ENCODE measurements at places on chromosomes 12 and 14.

GRCh38 chr14:30002859-30003258 is 75.2 kb upstream of the PRKD1 start:
- DNase-seq: no peak

DNA sequence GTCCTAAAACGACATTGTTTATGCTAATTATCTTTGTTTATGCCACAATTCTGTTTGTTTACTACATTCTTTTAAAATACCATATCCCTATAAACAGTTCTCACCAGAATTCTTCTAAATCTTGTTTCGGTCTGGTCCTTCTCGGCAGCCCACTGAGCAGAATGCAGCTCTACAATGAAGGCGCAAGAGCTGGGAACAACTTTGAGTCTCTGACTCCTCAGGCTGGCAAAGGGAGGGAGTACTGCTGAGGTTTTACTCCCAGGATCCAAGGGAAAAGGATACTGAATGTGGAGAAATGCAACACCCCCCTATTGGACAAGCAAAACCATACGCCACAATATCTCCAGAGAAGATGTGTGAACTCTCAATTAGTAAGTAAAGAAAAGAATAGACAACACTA is 5.4 kb downstream of the SOX5 start:
- DNase-seq: no peak

DNA sequence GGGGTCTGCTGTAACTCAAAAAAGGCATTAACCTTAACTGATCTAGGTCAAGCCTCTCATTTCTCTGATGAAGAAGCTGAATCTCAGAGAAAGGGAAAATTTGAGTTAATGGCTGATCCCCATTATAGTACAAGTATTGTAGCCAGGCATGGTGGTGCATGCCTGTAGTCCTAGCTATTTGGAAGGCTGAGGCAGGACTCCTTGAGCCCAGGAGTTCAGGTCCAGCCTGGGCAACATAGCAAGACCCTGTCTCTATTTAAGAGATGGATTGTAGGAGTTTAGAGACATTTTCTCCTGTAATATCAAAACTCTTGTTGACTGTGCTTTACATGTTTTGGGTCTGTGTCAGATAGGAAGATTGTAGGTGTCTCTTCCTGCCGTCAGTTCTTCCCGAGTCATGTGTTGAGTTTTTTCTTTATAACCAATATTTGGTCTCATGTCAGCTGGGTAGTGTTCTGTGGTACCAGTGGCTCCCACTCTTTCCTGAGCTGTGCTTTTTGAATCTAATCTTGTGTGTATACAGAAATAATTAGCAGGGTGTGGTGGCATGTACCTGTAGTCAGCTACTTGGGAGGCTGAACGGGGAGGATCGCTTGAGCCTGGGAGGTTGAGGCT is 8.6 kb downstream of the COPZ1 start:
- no peak for DNase-seq

DNA sequence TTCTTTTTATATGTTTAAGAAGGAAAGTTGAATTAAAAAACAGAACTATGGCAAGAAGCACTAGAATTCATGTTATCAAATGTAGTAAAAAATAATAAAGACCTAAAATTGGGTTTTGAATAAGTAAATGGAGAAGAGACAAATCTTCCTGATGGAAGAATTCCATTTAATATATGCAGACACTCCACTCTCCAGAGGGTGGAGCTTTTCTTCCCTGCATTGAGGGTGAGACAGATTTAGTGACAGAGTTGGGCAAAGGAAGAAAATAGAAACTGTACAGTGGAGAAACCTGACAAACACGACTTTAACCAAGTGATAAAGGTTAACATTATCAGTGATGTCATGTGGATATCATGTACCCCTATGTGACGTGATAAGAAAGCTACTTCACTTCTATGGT is 217.6 kb downstream of the PRKD1 start:
- no peak for DNase-seq

DNA sequence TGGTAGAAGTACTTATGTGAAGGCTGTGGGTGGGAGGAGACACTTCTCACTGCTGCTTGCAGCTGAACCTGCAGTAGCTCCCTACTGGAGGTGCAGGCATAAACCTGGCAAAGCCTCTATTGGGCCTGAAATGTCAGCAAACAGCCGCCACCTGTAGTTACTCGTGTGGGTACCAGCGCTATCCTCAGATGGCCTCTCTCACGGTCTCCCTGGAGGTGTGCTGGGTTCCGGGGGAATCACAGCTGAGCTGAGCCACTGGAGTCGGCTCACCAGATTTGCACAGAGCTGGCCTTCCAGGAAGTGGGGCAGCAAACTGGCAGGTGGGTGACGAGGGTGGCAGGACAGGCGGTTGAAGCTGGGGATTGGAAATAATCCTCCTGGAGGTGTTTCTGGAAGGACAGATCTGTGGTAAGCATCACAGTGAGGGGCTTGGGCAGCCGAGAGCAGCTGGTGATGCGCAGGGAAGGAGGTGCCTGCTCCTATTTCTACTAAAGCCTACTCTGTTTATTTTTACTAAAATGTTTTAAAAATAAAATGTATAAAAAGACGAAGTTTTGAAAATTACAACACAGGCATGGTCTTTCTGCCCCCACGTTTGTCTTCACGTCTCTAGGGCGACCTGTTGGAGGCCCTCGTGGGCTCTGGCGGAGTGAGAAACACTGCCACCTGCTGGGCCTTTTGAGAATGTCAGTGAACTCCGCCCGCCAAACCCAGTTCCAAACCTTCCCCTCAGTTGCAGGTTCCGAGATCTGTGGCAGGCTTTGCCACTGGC is 67.8 kb upstream of the PLEKHG3 start:
- peak; percentile 54 for DNase-seq

DNA sequence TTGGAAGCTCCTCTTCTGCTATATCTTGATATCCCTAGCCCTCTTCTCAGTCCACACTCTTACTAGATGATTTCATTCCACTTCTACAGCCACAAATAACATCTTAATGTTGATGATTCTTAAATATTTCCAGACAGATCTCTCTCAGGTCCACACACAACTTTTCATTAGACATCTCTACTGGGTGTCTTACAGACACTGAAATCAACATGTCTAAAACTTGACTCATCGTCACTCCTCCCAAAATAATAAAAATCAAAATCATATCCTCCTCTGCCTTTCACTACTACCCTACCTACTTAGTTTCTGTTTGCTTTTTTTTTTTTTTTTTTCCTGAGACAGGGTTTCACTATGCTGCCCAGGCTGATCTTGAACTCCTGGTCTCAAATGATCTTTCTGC is 11.9 kb downstream of the PRDM4 start:
- DNase-seq: no peak

DNA sequence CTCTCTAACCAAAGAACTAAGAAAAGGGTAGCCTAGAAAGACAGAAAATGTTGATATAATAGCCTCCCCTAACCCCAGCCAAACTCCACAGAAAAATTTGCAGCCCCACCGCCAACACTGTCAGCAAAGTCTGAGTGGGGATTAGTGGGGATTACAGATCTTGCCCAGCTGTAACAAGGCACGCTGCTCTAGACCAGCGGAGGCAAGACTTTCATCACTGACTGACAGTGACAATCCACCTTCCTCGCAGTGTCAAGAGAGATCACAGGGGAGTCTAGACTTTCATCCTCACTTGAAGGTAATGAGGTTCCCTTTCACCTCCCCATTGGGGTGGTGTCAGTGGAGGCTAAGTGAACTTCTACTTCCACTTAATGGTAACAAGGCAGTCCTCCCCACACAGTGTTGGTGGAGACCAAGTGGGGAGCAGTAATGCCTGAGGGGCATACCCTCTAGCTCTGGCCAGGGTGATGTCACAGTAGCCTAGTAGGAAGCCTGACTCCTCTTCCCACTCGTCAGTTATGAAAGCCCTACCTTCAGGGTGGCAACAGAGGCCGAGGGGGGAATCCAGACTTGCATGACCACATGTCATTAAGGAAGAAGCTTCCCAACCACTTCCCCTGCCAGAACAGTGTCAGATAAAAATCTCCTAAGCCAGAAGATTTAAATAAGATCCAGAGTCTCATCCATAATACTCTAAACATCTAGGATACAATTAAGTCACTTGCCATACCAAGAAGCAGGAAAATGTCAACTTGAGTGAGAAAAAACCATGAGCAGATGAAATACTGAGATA is 91.7 kb upstream of the RASSF8 start:
- no peak for DNase-seq

- DNase-seq: no peak
These were observed 293.0 kb upstream of the NAV3 start for GRCh38 chr12:77537663-77538062.

GRCh38 chr14:43306053-43306452 is 1201.0 kb downstream of the FSCB start:
- no peak for DNase-seq

DNA sequence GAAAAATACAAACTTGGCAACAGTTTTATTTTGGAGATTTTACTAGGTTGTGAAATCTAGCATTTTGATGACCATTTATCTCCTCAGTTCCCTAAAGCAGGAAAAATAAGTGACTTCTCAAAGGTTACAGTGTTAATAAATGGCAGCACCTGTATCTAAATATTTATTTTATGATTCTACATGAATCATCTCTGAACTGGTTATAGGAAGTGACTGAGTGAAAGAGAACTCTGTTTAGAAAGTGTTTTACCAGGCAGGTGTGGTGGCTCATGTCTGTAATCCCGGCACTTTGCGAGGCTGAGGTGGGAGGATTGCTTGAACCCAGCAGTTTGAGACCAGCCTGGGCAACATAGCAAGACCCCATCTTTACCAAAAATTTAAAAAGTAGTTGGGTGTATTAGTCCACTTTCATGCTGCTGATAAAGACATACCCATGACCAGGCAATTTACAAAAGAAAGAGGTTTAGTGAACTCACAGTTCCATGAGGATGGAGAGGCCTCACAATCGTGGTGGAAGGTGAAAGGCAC is 26.3 kb downstream of the MIPOL1 start:
- no peak for DNase-seq

- DNase-seq: peak; percentile 30
These were observed at the start of gene JDP2 for GRCh38 chr14:75427482-75428229. JDP2 (plus strand) TSS chr14:75428022; CDS start chr14:75437921, 9,899 bp downstream.

GRCh38 chr12:12518464-12518845 is 44.2 kb downstream of the DUSP16 start:
- DNase-seq: no peak

DNA sequence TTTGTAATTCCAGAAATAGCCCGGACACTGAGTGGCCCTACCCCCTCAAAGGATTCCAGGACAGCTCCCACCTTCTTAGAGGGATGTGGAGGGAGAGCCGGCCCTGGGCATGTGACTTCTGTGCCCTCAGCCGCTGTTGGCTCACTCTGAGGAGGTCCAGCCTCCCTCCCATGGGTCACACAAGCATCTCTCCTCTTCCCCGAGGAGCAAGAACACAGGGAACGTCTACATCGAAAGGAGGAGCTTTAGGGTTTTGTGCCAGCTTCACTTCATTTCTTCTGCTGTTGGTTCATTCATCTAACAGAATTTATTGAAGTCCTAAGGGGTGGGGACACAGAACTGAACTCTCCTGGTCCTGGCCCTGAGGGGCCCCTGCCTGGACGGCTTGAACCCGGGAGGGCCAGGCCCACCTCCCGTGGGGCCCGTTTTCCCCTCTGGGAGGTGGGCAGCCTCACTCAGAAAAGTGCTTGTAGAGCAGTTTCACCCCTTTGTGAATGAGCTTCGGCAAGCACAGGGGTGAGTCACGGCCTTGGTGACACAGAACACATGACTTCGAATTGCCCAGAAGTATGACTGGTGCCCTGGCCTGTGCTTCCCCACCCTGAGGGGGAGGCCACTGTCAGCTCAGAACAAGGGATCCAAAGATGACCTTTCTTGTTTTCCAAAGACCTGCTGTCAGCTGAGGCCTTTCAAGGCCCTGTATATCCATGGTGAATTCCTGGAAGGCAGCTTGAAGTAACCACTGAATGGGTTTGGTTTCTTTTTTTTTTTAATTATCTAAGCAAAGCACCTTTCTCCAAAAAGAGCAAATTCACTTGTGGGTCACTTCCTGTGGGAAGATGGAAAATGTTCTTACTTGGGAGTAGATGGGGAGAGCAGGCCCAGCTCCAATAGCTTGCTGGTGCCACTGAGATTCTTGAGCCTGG is 39.2 kb downstream of the NFKBIA start:
- peak; percentile 67 for DNase-seq

- DNase-seq: no peak
These were observed 204.2 kb upstream of the PLXNC1 start for GRCh38 chr12:93944201-93944600.

DNA sequence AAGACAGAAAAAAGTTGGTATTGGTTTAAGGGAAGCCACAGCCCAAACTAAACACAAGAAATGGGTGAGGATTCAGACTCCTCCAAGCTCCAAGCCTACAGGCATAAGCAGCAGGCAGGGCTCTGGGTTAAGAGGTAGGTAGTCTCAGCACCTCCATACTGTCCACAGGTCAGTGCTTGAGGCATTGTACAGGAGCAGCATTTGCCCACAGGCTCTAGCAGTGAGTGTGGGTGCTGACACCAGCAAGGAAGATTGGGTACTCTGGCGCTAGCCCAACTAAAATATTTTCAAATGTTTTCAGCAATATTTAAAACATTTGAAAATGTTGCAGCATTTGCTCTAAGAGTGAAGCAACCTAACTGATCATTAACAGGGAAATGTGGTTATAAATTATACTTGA is 33.1 kb downstream of the FERMT2 start:
- DNase-seq: no peak

DNA sequence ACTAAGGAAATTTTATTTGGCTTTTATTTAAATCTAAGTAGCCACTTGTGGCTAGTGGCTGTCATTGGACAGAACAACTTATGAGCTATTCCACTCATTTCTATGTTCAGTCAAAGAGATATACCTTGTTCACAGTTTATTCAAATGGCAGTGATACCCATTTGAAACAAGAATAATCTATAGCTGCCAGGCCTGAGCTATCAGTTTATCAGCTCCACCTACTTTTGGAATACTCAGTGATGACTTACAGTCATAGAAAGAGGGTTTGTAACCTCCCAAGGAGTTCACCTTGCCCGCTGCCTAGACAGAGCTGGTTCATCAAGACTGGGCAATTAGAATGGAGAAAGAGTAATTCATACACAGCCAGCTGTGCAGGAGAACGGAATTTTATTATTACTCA is 4.5 kb upstream of the ABHD4 start:
- DNase-seq: no peak

GRCh38 chr14:93648440-93649168 is 139.7 kb downstream of the PRIMA1 start:
- peak; percentile 4 for DNase-seq

- DNase-seq: no peak
These were observed 165.5 kb downstream of the PTPN11 start for GRCh38 chr12:112584266-112584722.

DNA sequence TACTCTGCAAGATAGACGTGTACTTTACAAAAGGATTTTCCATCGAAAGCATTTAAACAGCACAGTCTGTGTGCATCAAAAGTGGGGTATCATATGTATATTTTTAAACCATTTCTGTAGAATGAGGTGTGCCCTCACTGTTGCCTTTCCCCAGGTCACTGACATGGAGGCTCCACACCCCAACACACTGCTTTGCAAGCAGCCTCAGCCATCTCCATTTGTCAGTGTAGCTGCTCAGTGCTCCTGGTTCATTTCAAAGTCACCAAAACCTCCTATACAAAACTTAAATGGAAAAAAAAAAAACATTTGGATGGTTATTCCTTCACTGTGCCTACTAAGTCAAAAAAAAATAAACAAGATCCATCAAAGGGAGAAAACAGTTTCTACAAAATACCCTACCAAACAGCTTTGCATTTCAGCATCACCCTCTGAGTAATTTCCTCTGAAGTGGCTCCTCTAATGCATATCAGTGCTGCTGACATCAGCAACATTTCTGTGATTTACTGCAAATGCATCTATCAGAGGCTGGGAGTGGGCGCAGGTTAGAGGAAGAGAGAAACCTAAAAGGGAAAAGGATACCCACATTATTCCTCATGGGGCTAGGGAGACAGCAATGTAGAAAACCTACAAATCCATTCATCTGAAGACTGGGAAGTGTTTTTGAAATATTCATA is 46.0 kb downstream of the KCNK10 start:
- no peak for DNase-seq
